Ascending aorta (tissue), 2 donors: ENCODE measurements at places on chromosomes 2 and 18. TPM values are rescaled to one million over a fixed set of nuclear protein-coding genes. Genes with fewer than 3 reads are reported as not detected.

- no peak for DNase-seq
Measured at GRCh38 chr2:158546412-158547144, 89.8 kb downstream of the PKP4 start.

Gene ABCG5
- 4.0 TPM for total RNA-seq

- no peak for DNase-seq
Measured at GRCh38 chr18:58988600-58988999, 123.9 kb downstream of the ZNF532 start.

Gene HRH4
- total RNA-seq: not detected

DNA sequence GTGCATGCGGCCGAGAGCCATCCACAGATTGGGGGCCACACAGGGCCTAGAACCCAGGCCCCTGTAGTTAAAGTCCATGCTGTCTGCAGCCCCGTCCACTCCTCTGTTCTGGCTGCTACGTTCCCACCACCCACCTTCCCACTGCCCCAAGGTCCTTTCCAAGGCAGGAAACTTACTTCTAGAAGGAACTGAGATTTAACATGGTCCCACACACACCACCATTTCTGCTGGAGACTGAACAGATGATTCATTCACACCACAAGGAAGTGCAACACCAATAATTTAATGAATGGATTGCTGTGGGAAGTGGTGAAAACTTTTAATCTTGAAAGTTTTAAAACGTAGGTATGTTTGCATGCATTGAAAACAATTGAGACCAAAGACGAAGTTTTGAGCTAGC, 95.2 kb downstream of the LBH start:
- DNase-seq: no peak

DNA sequence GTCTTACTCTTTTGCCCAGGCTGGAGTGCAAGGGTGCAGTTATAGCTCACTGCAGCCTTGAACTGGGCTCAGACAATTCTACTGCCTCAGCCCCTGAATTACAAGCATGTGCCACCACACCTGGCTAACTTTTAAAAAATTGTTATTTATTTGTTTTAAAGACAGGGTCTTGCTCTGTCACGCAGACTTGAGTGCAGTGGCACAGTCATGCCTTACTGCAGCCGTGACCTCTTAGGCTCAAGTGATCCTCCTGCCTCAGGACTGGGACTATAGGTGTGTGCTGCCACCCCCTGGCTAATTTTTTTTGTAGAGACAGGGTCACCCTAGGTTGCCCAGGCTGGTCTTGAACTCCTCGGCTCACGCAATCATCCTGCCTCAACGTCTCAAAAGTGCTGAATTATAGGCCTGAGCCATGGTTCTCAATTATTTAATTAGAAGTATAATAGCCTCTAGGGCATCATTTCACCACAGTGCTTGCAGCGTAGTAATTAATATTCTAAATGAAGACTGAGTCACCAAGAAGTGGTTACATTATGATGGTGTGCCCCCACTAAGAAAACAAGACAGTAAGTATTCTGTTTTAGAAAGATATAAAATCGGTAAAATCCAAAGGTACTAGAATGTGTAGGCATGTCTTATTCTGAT, 69.6 kb downstream of the EML4 start:
- no peak for DNase-seq

DNA sequence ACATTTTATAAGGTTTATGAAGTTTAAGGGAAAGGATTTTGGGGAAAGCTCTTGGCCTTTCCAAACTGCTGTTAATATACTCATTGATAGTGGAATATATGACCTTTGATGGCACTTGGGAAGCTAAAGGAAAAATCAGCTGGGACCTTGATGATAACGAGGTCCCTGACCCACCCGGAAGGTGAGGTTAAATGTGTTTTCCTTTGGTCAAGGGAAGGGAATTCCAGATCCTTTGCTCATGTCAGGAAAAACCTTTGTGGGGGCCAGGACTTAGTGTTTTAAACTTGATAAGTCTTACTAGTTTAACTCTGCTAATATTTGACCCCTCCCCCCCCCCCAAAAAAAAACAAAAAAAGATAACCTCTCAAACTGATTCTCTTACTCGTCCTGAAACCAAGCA, 50.7 kb downstream of the CRIM1 start:
- no peak for DNase-seq

- DNase-seq: no peak
Measured at GRCh38 chr2:123245156-123245555, 779.9 kb upstream of the CNTNAP5 start.

Gene FECH
- total RNA-seq: 33.0 TPM

GRCh38 chr2:102033031-102033749, 41.4 kb downstream of the IL1R2 start:
- no peak for DNase-seq

- DNase-seq: no peak
Measured at GRCh38 chr2:130726614-130727180, 2.2 kb upstream of the GPR148 start.
